Upper lobe of left lung (tissue), 6 donors: ENCODE measurements at places on chromosomes 13 and 19.

- peak; percentile 51 for DNase-seq
Observed at GRCh38 chr19:661427-662196, 1.4 kb downstream of the RNF126 start.

- DNase-seq: peak; percentile 96
Observed at GRCh38 chr19:19404879-19405860, at the start of gene GATAD2A. TSS of gene GATAD2A (plus strand) at chr19:19405675. CDS start at chr19:19465346, 59,671 bp downstream.

- DNase-seq: no peak
Observed at GRCh38 chr19:44732235-44733014, 16.1 kb upstream of the BCL3 start.

- DNase-seq: no peak
Observed at GRCh38 chr19:3483226-3483628, at the start of gene SMIM44. TSS of gene SMIM44 (minus strand) at chr19:3483441. CDS start at chr19:3483403, 38 bp downstream.

- DNase-seq: no peak
Observed at GRCh38 chr13:33372251-33372919, 86.8 kb upstream of the STARD13 start.

DNA sequence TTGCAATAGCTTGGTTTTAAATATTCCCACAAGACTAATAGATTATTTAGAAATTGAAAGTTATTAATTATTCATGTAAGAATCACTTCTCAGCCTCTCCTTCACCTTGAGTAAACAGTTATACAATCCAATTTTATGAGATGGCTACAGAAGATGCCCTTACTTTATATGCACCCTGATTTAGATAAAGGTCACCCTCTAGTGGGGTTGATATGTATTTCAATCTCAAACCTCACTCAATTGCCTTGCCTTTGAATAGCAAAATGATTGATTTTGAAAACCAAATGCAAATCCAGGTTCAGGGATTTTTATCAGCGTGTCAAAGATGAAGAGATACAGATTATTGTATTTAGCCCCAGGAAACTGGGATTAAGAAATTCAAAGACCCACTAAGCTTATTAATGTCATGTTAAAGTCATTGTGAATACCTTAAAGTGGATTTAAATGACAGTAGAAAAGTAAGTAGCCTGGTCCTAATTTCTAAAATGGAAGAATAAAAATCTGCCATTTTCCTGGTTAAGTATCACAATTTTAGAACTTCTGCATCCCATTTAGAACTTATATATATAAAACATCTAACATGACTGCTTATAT is 305.1 kb downstream of the ITGBL1 start:
- no peak for DNase-seq

- no peak for DNase-seq
Observed at GRCh38 chr13:112714376-112715174, 24.7 kb downstream of the ATP11A start.

DNA sequence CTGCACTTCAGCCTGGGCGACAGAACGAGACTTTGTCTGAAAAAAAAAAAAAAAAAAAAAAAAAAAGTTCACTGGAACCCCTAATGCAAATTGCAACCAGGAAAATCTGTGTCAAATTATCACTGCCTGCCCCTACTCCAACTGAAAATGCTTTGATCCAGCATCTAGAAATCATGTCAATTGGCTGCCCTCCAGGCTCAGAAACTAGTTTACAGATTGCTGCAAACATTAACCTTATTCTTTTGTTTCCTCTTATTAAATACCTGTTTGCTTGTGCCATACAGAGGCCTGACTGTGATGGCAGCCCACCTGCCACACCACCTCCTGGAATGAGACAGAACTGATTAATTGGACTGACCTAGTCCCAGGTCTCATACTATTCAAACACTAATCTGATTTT is 18.6 kb upstream of the AKT2 start:
- DNase-seq: no peak

DNA sequence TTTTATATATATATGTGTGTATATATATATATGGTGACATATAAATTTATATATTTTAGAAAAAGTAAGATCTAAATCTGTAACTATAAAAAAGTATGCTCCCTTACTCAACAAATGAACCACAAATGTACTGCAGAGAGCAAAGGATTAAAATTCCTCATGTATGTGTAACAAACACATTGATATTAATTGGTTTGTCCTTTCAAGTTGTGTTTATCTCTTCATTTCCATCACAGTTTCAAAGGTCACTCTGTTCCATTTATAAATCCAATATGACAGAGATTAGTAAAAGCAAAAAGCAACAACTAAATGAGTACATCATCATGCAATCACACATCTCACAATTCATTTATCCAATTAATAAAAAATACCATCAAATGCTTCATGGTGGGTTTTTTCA is 247.9 kb downstream of the DACH1 start:
- no peak for DNase-seq

DNA sequence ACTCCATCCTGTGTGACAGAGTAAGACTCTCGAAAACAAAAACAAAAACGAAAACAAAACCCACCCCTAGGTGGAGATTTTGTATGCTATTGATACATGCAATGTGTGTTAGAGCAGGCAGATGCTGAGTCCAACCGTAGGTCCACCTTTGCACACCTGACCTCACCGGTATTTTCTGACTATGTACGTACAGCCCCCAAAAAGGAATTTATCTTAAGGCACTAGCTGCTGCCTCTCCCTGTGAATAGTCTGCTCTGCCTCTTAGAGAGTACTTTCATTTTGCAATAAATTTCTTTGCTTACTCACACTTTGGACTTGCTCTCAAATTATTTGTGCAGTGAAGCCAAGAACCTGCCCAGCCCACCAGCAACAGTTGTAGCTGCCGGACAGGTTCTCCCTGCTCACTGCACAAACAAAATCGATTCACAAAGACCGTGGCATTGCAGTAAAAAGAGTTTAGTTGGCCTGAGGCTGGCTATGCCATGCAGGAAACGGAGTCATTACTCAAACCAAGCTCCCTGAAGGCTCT is 8.2 kb upstream of the ZNF77 start:
- DNase-seq: peak; percentile 72

- no peak for DNase-seq
Observed at GRCh38 chr19:47429140-47429793, 9.9 kb upstream of the MEIS3 start.

DNA sequence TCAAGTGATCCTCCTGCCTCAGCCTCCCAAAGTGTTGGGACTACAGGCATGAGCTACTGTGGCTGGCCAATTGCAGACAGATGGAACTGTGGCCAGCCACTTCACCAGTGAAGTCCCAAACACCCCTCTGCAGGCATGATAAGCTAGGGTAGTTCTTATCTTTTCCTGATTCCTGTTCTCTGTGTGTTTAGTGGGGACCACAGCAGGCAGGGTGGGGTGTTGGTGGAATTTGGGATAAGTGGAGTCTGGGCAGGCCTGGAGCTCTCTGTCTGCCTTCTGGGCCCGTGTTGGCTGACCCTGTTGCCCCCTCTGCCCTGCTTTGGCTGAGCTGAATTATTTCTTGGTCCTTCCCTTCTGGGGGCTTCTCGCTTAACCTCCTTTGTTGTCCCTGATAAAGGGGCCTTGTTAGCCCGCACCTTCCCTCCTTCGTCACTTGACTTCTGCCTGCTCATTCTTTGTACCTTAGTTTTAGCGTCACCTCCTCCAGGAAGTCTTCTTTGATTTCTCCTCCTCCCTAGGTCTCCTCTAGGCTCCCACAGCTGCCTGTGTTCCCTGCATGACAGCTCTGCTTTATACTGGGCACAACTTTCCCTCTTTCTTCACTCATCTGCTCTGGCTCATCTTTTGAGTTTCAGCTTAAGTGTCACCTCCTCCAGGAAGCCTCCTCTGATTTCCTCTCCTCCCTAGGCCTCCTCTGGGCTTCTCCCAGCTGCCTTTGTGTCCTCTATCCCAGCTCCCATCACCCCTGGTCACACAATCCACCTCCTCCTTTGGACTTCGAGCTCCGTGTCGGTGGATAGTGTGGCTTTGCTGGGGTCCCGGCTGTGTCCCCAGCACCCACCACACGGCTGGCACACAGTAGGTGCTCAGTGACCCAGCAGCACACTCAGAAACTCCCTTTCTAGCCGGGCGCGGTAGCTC is 1.7 kb upstream of the NCLN start:
- no peak for DNase-seq

- DNase-seq: no peak
Observed at GRCh38 chr19:38839816-38840582, 8.4 kb upstream of the ECH1 start.

DNA sequence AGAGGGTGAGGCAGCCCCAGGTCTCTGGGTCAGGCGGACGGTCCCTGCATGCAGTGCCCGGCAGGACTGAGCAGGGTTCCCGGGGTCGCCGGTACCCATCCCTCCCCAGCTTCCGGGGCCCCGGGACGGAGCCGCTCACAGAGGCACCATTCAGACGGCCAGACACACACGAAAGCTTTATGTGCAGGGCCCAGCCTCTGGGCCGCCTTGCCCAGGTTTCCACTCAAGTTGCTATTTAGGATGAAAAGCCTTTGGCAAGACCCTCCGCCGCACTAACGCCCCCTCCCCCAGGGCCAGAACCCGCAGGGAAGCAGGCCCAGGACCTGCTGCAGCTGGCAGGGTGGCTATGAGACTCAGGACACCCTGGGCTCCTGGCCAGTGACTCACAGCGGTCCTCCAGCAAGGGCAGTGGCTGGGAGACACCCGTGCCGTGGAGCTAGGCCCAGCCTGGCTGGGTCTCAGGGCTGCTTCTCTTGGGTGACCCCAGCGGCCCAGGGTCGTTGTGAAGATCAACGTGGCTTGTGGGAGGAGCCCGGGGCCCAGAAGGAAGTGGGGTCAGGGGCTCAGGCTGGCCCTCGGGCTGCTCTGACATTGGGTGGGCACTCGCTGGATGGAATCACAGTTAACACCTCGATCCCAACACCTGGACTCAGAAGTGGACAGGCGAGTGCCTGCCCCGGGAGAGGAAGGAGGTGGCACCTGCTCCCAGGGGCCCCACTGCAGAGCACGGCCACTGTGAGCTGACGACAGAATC is 4.8 kb downstream of the C19orf25 start:
- DNase-seq: no peak

DNA sequence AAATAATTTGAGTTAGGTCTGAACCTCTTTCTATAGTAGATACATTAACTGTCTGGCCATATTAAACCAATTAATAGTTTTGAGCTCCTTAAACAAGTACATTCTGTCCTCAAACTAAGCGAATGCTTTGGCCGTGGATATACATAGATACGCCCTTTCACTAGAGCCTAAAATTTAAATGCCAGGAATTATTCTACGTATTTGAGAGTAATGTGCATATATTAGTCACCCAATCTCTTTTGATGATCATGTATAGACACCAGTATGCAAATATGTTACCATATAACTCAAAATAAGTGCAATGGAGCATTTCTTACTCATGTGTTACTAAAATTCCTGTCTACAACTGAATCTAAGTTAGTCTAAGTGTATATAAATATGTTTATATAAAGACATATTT is 70.4 kb downstream of the FLT1 start:
- DNase-seq: no peak

- DNase-seq: no peak
Observed at GRCh38 chr13:76500894-76501293, 385.3 kb downstream of the KCTD12 start.

GRCh38 chr19:32388393-32388855 is 17.1 kb upstream of the DPY19L3 start:
- no peak for DNase-seq

DNA sequence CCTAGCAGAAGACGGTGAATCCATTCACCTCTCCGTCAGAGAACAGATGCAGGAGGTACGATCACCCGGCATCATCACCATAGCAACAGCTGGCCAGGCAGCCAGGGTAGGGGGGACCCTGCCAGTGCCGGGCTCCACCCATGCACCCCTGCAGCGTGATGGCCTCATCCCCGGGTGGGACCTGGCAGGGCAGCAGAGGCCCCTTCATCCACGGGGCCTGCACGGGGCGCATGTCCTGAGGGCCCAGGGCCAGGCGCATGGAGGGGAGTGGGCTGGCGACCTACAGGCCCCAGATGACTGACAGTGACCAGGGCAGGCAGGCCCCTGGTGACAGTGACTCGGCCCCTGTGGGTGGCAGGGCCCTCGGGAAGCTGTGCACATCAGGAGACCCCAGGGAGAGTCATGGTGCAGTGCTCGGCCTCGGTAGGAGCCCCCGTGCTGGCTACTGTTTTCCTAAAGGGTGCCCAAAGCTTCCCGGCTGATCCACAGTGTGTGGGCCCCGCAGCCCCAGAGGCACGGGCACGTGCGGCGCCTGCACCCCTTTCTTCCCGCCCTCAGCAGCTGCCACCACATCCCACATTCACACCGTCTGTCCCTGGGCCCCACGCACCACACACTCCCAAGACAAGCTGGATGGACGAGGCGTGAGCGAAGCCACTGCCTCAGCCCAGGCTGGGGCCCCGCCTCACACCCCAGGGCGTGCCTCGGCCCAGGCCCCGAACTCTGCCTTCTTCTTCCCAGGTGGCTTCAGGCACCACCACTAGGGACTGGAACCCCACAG is 4.8 kb downstream of the RNF126 start:
- no peak for DNase-seq

DNA sequence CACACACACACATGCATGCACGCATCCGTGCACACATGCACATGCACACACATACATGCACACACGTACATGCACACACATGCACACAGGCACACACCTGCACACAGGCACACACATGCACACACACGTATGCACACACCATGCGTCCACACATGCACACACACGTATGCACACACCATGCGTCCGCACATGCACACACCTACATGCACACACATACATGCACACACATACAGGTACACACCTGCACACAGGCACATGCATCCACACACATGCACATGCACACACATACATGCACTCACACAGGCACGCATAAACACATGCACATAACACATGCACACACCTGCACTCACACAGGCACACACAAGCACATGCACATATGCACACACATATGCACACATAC is 112.1 kb downstream of the DPF1 start:
- no peak for DNase-seq

DNA sequence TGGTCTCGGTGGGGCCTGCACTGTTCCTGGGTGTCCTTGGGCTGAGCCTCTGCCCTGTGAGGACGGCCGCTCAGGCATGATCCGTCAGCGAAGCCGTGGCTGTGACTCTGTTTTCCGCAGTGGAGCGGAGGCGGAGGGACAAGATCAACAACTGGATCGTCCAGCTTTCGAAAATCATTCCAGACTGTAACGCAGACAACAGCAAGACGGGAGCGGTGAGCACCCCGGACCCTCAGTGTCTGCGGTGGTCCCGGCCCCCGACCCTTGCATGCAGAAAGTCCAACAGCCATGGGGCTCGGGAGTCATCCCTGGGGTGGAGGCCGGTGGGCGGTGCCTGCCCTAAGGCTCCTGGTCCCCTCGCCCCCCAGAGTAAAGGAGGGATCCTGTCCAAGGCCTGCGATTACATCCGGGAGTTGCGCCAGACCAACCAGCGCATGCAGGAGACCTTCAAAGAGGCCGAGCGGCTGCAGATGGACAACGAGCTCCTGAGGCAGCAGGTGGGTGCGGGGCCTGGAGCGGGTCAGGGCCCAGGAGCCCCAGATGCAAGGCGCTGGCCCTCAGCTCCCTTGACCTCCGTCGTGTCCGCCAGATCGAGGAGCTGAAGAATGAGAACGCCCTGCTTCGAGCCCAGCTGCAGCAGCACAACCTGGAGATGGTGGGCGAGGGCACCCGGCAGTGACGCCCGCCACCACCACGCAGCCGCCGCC is 3.6 kb upstream of the HAMP start:
- DNase-seq: no peak

DNA sequence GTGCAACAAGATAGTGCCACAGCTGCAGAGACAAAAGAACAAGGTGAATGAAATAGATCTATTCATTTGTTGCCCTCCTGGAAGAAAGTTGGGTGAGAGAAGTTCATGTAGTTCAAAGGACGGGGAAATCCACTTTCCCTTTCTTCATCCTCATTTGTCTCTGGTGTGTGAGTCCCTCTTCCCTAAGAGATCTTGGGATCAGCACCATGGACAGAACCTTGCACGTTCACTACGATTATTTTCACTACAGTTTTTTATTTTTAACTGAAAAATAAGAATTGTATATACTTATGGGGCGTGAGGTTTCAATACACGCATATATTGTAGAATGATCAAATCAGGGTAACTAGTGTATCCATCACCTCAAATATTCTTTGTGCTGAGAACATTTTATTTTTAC is 29.2 kb downstream of the NLRP5 start:
- DNase-seq: no peak
